ENCODE measurements at places on chromosomes 4 and X.

GRCh38 chr4:98446499-98447375 lies 185.6 kb downstream of the RAP1GDS1 start:
- no peak for DNase-seq

DNA sequence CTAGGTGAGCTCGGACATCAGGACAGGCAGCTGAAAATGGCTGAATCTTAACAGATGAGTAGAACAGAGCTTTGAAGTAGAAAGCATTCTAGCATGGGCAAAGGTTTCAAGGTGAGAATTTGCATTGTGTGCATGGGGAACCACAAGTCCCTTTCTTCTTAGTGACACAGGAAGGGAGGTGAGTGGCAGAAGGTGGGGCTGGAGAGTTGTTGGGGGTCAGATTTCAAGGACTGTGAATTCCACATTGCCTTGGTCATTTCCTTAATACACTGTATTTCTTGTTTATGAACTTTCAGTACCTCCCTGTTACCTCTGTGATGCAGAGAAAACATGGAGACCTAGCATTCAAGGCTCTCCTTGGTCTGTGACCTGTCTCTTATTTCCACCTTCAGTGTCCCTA lies 4.1 kb downstream of the APEX2 start:
- no peak for DNase-seq

- peak; percentile 1 for DNase-seq
These were observed at the start of gene PHKA2 for GRCh38 chrX:18983666-18984380. PHKA2 (minus strand) TSS chrX:18984114; CDS start chrX:18983932, 182 bp downstream.

GRCh38 chr4:3250956-3251690 lies 2.2 kb downstream of the MSANTD1 start:
- no peak for DNase-seq

- no peak for DNase-seq
These were observed 132.8 kb downstream of the MGST2 start for GRCh38 chr4:139798456-139798855.

GRCh38 chrX:77502951-77503525 lies 55.8 kb downstream of the FGF16 start:
- no peak for DNase-seq

- DNase-seq: no peak
These were observed 94.4 kb downstream of the HHIP start for GRCh38 chr4:144740316-144740715.

DNA sequence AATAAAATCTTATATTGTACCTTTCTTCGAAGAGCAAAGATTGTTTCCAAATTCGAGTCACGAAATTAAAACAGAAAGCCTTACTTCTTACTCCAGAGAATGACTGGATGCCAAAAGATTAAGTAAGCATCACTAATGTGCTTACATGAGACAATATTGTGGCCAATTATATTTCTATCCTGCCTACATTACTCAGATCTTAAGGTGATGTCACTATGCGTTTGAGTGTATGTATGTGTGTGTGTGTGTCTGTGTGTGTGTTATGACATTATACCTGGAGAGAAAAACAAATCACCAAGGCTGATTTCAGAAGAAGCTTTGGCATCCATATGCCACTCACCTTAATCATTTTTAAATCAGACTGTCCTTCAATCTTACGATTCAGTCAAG lies 556.3 kb downstream of the PPARGC1A start:
- DNase-seq: no peak

DNA sequence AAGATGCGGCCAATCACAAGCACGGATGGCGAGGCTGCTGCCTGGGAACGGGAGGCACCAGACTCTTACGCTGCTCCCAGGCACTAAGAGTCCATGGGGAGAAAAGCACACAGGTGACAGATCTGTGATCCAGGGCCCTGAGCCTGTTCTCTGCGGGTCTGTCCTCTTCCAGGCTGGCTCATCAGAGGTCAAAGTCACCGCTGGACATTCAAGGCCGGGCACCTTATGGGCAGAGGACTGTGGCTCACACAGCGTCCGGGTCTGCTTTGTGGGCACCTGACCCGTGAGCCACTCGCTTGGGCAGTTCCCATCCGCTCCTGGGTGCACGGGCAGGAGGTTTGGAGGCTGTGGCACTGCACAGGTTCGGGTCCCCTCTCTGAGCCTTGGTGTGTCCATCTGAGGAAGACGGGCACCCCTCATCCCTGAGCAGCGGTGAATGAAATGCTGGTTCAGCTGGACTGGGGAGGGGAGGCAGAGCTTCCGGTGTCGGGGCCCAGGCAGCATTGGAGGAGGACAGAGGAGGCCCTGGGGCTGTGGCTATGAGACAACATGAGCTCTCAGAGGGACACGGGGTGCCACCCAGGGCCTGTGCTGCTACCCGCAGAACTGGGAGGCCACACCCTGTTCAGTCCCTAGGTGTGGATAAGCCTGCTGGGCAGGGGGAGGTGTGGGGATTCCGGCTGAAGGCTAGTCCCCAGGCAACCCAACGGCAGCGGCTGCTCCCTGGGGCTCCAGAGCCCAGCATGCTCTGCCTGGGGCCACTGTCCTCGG lies 61.2 kb upstream of the AFAP1 start:
- no peak for DNase-seq

- DNase-seq: peak; percentile 6
These were observed 70.7 kb upstream of the PPP3CA start for GRCh38 chr4:101418055-101418454.

DNA sequence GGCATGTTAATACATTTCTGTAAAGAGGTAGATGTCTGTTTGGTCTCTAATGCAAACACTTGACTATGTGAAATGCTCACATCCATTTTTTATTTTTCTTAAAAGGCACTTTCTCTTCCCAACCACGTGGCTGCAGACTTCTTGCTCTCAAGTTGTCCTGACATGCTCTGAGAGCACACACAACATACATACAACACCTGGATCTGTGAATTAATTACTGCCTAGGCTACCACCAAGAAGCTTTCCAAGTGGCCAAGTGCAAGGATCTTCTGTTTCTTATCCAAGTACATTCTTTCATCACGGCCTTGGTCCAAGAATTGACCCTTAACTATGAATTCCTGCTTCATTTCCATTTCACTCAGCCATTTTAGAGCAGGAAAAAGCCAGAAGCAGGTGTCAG lies 110.8 kb downstream of the SPRY1 start:
- DNase-seq: no peak

GRCh38 chr4:55745014-55745413 lies 74.6 kb upstream of the EXOC1L start:
- DNase-seq: no peak

GRCh38 chr4:39048311-39048710 lies 13.7 kb upstream of the KLHL5 start:
- no peak for DNase-seq

GRCh38 chr4:150960079-150960478 lies 55.0 kb downstream of the LRBA start:
- DNase-seq: no peak

DNA sequence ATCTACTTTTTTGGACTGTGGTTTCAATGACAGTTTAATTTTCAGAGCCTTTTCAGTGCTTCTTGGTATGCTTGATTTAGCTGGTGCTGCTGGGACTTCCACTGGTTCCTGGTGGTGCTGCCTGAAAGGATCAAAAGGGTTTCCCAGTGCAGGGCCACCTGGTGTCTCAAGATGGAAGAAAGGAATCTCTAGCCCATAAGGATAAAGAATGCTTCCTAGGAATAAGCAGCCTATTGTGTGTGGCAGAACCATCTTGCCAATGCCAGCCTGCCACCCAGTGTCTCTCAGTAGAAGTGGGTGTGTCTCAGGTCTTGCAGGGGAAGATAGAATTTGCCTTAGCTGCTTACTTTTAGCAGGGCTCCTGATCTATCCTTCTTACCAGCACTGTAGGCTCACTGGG lies 15.0 kb upstream of the RAI2 start:
- no peak for DNase-seq

GRCh38 chr4:8542776-8543525 lies 37.2 kb upstream of the GPR78 start:
- DNase-seq: no peak

DNA sequence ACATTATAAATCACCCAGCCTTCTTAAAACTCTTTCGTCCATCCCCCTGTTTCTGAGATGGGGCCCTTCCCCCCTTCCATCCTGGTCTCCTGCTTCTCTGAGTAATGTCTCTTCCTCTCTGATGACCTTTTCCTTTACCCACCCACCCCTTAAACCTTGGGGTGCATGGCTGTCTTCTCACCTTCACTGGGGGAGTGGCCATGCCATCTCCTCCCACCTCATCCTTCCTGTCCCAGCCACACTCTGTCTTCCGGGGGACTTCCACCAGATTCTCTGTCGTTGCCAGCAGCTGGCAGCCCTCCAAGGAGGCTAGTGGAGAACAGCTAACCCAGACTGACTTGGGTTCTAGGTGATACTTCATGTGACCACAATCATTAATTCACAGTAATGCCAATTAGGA lies 83.2 kb upstream of the SCML1 start:
- no peak for DNase-seq

DNA sequence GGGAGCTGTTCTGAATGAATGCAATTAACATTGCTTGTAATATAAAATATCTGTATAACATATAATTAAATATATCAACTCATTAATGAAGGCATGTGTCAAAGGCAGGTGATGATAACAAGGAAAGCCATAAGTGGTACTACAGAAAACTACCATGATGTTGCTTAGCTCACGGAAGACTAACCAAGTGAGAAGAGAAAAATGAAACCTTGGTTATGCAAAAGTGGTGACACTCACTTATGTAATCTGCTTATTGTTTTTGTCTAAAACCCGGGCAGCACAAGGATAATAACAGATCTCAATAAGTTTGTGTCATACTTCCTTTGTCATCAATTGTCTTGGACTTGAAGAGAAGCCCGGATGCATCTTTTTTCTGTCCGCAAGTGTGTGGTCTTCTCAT lies 156.4 kb downstream of the HS6ST2 start:
- no peak for DNase-seq

- no peak for DNase-seq
These were observed 10.5 kb downstream of the PPAT start for GRCh38 chr4:56424697-56425514.

- no peak for DNase-seq
These were observed 66.3 kb upstream of the TRIM2 start for GRCh38 chr4:153137677-153138630.

DNA sequence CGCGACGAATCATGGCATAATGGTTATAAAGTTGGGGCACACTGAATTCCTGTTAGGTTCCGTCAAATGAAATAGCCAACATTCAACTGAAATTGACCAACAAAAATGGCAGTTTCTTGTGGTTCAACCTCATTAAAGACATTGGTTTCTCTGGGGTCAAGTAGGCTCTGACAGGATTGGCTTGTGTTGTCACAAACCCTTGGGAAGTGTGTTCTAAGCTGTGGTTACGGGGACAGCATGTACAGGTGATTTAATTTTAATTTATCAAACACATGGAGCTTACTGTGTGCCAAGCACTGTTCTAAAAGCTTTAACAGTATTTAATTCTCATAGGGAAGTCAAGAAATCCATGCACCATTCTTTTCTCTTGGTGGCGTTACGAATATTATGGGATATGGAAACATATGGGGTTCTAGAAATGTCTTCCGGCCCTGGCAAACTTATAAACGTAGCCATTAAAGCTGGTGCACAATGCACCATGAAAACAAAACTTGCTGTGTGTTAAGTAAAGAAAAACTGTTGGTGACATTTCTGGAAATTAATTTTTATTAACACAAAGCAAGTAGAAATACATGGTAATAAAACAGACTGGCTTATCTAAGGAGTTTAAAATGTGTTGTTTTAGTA lies 891 bp downstream of the XK start:
- DNase-seq: no peak

DNA sequence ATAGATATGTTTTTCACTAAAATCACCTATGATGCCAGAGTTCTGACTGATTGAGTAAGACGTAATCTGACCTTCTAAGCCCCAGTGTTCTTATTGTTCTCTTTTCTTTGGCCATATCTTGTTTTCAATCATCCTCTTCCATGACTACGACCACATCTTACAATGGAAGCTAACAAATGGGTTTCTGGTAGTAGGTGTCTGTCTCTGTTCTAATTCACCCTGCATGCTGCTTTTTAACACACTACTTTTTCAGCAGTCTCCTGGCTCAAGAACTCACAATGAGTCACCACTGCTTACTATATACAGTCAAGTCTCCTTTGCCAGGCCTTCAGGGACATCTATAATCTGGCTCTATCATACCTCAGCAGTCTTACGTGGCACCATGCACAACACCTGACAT lies 146.1 kb downstream of the NEXMIF start:
- DNase-seq: no peak

DNA sequence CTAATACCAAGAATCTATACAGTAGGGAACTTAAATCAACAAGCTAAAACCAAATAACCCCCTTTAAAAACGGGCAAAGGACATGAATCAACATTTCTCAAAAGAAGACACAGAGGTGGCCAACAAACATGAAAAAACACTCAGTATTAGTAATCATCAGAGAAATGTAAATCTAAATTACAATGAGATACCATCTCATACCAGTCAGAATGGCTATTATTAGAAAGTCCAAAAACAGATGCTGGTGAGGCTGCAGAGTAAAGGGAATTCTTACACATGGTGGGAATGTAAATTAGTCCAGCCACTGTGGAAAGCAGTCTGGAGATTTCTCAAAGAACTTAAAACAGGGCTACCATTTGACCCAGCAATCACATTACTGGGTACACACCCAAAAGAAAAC lies 167.8 kb downstream of the PACRGL start:
- no peak for DNase-seq

- DNase-seq: no peak
These were observed 171.1 kb downstream of the ZNF330 start for GRCh38 chr4:141391771-141392170.

- no peak for DNase-seq
These were observed 80.9 kb downstream of the PRDM5 start for GRCh38 chr4:120841580-120841979.

- no peak for DNase-seq
These were observed 21.8 kb upstream of the P2RY10 start for GRCh38 chrX:78923198-78924015.

Data from activated naive CD8-positive, alpha-beta T cell treated with anti-CD3 and anti-CD28 coated beads, Interleukin-2, amount 50 U/mL, for 16 hours (primary cell).